ENCODE measurements at places on chromosomes 11 and 22. TPM values are rescaled to one million over a fixed set of nuclear protein-coding genes. Genes with fewer than 3 reads are reported as not detected.

MS4A3 gene
- 6.8 TPM for total RNA-seq

TUBA8 gene
- total RNA-seq = 21.9 TPM

CTSF gene
- total RNA-seq = 27.1 TPM

NRIP3 gene
- 1.0 TPM for total RNA-seq

HBB gene
- total RNA-seq = 3,814 TPM

CCDC89 gene
- total RNA-seq = 1.0 TPM

OSM gene
- total RNA-seq = 0.52 TPM

TPBGL gene
- not detected for total RNA-seq

SCGB1D2 gene
- not detected for total RNA-seq

PGR gene
- not detected for total RNA-seq

RAC2 gene
- 0.52 TPM for total RNA-seq

OR51B2 gene
- total RNA-seq = not detected

OR52J3 gene
- total RNA-seq = not detected

P2RX6 gene
- 11.0 TPM for total RNA-seq

BTBD18 gene
- total RNA-seq = not detected

CNGA4 gene
- total RNA-seq = not detected

PSMD13 gene
- total RNA-seq = 104 TPM

HTR3B gene
- total RNA-seq = not detected

APLP2 gene
- total RNA-seq = 106 TPM

CCDC34 gene
- 2.1 TPM for total RNA-seq

CRYBB2 gene
- total RNA-seq = not detected

PRODH gene
- 3.7 TPM for total RNA-seq

LARGE1 gene
- 12.5 TPM for total RNA-seq
